ENCODE measurements at places on chromosomes 2 and 18. TPM values are rescaled to one million over a fixed set of nuclear protein-coding genes. Genes with fewer than 3 reads are reported as not detected.

- DNase-seq: no peak
Measured at GRCh38 chr2:199206536-199206935, 251.2 kb downstream of the SATB2 start.

GRCh38 chr18:34492652-34493051 is 217.4 kb upstream of the DTNA start:
- DNase-seq: no peak

- DNase-seq: no peak
Measured at GRCh38 chr18:23835506-23835905, 146.3 kb downstream of the LAMA3 start.

- no peak for DNase-seq
Measured at GRCh38 chr2:222554517-222554916, 101.4 kb downstream of the FARSB start.

DNA sequence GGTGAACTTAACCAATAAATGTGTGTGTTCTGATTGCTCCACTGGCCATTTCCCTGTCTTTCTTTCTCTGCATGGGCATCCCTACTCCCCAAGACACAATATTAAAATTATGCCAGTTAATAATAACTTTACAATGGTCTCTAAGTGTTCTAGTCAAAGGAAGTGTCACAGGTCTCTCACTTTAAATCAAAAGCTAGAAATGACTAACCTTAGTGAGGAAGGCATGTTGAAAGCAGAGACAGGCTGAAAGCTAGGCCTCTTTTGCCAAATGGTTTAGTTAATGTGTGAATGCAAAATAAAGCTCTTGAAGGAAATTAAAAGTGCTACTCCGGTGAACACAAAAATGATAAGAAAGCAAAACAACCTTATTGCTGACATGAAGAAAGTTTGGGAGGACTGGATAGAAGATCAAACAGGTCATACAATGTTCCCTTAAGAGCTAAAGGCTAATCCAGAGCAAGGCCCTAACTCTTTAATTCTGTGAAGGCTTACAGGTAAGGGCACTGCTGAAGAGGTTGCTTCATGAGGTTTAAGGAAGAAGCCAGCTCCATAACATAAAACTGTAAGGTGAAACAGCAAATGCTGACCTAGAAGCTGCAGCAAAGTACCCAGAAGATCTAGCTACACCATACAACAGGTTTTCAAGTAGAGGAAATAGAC is 44.0 kb upstream of the ARHGAP15 start:
- no peak for DNase-seq

DNA sequence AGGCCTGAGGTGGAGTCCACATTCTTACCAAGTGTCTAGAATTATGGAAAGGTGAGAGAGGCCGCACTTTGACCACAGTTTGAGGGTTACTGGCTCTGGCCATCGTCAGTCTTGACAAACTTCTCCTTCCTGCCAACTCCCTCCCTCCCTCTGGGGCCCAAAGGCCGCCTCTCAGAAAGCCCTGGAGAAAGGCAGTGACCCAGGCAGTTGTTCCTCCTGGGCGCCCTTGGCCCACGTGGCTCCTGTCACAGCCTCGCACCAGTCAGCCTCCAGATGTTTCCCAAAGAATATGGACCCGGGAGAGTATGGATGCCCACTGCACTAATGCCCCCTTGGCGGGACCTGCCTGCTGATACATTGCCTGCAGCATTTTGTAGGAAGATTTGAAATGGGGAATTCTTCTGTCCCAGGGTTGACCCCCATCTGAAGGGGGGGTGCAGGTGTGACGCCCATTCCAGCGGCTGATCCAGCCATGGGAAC is 61.7 kb downstream of the ASB1 start:
- DNase-seq: no peak

- DNase-seq: no peak
Measured at GRCh38 chr2:100151310-100151709, 8.9 kb upstream of the AFF3 start.

DNA sequence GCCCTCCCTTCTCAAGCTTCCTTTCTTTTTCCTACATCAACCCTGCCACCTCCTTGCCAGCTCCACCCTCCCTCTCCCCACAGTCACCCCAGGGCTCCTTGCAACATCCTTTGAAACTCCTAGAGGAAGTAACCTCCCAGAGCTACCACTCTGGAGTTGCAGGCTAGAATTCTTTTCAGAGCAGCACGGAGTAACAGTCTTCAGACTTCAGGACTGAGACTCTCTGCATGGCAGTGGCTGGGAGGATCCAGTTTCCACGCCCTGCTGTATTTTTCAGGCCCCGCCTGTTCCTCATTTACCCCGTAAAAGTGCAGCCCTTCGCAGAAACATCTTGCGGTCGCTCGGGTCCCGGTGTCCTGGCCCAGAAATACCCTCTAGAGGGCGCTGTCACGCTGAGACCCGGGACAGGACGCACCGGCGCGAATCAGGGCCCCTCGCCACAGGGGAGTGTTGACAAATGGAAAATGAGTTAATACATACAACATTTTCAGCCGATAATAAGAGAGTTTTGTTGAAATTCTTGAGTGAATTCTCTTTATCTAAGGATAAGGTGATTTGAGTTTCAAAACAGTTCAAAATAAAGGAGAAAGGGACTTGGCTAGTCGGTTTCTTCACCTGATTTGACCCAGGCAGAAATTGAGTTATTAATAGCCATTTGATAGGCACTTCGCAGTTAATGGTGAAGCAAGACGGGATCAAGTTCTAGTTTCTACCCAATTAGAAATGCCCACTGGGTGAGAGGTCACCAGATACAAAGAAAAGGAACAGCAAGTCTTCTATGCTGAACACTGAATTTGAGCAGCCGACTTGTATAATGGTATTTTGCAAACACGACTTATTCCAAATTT is 18.5 kb upstream of the NTSR2 start:
- peak; percentile 89 for DNase-seq

DNA sequence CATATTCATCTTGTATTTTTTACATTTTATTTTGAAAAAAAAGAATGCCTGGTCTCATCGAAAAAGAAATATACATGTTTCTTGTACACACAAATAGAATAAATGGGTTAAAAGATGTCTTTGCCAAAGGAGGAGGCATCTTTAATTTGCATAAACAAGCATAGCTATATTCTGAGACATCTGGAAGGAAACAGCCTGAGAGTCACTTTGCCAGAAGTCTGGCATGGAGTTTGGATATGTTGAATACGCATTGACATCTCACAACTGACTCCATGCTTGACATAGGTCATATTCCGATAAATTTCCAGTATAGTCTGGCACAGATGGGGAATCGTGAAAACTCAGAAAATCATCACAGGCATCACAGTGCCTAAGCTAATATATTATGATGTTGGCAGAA is 1317.5 kb upstream of the CELF4 start:
- DNase-seq: no peak

- no peak for DNase-seq
Measured at GRCh38 chr18:22713511-22713910, 219.6 kb upstream of the RBBP8 start.

GRCh38 chr2:241083091-241083415 is 19.0 kb downstream of the MTERF4 start:
- DNase-seq: no peak

DNA sequence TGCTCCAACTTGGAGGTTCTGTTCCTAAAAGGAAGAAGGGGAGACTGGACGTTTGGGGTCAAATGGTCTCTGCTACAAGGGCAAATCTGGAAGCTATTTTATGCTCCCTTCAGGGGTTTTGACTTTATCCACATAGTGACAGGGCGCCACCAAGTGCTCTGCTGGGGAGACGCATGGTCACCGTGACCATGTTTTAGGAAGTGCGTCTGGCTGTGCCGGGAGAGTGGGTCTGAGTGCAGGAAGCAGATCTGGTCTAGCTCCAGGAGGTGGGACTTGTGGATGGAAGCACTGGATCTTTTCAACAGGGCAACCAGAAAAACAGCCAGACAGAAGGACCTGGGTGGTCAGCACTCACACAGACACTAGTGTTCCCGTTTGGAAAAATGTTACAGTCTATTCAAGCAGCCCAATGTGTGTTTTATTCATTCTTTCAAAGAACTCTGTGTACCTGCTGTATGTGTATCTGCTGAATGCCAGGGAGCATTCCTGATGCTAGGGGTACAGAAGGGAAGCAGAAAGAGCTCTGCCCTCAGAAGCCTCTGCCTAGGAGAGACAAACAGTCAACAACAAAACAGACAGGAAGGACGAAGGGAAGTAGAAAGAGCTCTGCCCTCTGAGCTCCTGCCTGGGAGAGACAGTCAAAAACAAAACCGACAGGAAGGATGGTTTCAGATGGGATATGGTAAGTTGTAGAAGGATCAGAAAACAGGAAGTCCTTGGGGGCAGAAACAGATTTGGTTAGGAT is 14.3 kb downstream of the IMPA2 start:
- peak; percentile 65 for DNase-seq

The KLHL30 gene
- 1.5 TPM for total RNA-seq

The NCL gene
- total RNA-seq: 132 TPM

The PLEKHH2 gene
- 48.2 TPM for total RNA-seq

The MZT2B gene
- 108 TPM for total RNA-seq

Measured in tibial nerve (tissue), 4 donors.